ENCODE measurements at places on chromosomes 7 and 10.

- no peak for DNase-seq
Observed at GRCh38 chr7:155337946-155338631, 40.4 kb downstream of the INSIG1 start.

- no peak for DNase-seq
Observed at GRCh38 chr7:56079450-56080185, 13.1 kb downstream of the PHKG1 start.

DNA sequence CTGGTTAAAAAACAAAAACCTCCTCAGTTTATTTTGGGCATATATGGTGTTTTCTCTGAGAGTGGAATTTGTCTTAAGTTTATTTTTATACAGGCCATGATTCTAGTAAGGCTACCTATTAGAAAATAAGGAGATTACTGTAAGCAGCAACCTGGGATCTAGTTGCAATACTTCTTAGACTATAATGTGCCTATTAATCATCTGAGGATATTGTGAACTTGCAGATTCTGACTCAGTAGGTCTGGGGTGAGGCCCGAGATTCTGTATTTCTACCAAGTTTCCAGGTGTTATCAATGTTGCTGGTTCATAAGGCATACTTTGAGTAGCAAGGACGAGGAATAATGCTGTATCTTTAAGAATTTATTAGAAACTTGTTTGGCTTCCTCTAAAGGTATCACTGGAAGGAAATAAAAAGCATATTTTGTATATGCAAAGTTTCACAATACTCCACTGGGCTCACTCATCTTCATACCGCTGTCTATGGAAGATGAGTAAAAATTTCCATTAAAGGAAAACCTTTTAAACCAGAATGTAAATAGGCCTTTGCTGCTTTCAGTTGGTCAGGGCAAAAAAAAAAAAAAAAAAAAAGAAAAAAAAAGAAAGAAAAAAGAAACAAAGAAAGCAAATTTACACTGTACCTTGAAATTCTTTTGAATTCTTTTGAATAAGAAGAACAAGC is 105.8 kb downstream of the BMPER start:
- no peak for DNase-seq

GRCh38 chr10:73095481-73096021 is 1.1 kb downstream of the P4HA1 start:
- DNase-seq = peak; percentile 27

- no peak for DNase-seq
Observed at GRCh38 chr7:29256693-29257002, 62.1 kb downstream of the CHN2 start.

DNA sequence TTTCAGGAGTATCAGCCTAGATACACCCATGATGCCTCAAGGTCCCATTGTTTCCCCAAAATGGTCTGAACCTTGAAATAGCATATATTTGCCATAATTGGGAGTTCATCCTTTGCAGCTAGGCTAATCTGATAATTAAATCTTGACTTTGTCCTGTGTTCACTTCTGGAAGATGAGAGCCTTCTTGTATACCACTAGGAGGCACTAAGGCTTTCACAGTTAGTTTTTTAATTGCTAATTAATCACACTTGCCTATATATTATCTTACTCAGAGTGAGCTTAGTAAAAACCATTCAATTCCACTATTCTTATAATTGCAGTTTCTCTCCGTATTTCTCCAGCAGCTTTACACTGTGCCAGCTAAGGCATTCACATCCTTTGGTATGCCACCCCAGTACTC is 48.7 kb upstream of the MAGI2 start:
- no peak for DNase-seq

DNA sequence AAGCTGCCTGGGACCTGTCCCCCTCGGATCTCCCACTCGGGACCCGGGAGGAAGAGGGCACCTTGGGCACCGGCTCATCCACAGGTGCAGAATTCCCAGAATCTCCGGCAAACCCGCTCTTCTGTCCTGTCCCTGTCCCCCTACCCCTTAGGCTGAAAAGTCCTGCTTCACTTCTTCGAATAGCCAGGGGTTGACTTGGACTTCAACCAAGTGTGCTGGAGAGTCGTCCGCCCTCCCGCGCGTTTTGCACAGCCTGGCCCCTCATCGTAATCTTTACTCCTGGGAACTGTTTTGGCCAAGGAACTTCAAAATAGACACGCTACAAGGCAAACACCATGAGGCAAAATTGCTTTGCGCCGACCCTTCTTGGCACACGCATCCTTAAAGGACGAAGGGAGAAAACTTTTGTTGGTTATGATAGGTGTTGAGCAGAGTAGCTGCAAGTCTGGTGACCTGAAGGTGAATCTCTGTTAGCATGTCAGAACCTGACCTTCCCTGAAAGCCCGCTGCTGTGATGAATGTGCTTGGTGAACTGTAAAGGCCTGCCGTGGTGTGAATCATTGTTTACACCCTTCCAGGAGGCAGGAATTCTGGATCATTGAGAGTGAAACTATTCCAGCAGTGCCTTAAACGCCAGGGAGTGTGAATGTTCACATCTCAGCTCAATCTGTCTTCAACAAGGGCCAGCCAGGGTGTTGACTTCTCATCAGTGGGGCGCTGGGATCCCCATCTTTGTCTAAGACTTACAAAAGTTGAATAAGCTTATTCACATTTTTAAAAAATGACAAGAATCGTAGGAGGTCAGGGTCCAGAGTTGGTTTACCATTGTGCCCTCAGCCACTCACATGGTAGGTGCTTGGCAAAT is 589 bp upstream of the RAPGEF5 start:
- no peak for DNase-seq

DNA sequence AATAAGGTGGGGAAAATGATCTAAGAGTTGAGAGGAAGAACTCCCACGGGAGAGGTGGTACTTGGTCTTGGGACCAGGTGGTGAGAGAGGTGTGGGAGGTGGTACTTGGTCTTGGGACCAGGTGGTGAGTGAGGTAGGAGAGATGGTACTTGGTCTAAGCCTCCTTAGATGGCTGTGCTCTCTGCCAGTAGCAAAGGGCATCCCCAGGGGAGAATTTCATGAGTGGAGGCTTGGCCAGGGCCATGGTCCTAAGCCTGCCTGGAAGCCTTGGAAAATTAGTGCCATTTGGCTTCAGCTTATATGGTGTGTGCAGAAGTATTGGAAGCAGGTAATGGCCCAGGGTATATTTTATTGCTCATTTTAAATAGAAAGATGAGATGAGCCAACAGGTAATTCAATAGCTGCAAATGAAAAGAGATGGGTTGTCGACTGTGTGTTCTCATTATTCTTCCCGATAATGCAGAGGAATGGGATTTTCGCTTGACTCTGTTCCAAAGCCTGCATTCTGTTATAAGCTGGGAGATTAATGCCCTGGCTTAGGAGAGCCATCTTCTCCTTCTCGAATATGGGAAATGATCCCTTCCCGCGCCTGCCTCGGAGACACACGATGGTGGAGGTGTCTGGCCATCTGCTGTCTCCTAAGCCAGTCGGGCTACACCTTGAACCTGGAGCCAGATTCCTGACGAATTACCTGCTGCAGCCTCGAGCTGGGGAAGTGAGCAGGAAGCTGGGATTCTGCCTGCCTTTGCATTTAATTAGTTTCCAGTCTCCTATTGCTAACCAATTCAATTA is 287.8 kb downstream of the GALNT17 start:
- no peak for DNase-seq

- DNase-seq = no peak
Observed at GRCh38 chr7:143049362-143049761, 2.8 kb upstream of the OR6V1 start.

- DNase-seq = no peak
Observed at GRCh38 chr7:33774762-33775523, 130.4 kb upstream of the BMPER start.

DNA sequence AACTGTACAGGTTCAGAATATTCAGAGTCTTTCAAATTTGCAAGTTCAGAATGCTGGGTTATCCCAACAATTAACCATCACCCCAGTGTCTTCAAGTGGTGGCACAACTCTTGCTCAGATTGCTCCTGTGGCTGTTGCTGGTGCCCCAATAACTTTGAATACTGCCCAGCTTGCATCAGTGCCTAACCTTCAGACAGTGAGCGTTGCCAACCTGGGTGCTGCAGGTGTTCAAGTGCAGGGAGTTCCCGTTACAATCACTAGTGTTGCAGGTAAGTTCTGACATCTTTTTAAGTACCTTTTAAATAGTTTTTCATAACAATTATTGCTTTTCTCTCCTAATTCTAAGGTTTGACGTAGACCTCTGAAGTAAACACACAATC is 2.7 kb downstream of the SP4 start:
- DNase-seq = no peak

DNA sequence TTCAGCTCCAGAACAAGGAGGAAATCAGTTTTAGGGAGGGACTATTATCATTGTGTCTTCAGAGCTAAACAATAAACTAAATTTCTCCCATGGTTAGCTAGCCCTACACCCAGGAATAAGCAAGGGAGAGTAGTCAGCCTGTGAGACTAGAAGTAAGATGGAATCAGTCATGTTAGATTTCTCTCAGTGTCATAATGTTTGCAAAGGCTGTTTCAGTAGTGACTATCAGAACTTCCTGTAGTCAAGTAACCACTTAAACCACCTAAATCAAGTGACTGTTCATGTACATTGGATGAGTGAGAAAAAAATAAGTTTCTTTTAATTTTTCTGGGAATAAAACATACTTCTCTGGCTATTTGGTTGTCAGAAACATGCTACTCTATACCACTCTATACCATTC is 121.6 kb downstream of the KCND2 start:
- no peak for DNase-seq

DNA sequence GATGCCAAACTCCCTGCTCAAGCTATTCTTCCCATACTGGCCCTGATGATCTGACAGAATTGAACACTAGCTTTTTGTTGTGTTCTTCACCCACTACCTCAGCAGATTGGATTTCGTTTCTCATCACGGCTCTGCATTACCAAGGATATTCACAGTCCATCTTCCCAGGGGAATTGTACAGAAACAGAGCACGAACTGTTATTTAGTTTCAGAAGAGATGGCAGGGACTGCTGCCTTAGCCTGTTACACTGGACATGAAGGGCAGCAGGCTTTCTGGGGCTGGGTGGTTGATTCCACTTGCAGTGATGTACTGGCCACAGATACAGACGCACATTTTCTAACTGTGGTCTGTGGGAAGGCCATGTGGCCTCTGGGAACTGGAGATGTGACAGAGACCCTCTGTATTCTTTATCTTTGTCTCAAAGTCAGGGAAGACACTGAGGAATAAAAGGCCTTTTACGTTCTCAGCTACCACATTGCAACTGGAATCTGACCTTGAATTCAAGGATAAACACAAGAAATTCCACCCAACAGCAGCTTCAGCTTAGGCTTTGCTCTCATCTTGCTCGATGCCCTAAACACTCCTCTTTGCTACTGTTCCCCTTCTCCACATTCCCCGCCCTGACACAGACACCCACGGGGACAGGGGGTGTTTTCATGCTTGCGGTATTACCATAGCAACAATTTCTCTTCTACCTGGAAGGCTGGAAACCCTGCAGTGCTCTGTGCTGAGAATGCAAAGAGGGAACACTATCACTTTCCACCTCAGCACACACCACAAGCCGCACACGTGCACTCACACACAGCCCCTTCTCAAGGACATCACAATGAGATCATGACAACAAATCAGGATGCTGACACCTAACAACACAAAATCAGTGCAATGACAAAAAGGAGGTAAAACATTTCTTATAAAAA is 81.7 kb downstream of the RNF216 start:
- DNase-seq = no peak

DNA sequence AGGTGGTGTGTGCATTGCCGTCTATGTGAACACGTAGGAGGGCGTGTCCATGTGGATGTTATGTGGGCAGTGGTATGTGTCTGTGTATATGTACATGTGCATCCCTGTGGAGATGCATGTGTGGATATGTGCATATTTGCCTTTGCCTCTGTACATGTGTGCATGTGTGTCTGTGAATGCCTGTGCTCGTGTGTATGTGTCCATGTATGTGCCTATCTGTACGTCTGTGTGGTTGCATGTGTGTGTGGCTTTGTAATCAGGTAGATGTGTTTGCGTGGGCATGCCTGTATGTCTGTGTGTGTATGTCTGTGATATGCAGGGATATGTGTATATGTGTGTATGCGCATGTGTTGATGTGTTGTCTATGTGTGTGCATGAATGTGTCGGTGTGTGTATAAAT is 19.7 kb downstream of the ADCY1 start:
- DNase-seq = no peak

- DNase-seq = no peak
Observed at GRCh38 chr7:149474309-149475120, 13.7 kb upstream of the ZNF777 start.

DNA sequence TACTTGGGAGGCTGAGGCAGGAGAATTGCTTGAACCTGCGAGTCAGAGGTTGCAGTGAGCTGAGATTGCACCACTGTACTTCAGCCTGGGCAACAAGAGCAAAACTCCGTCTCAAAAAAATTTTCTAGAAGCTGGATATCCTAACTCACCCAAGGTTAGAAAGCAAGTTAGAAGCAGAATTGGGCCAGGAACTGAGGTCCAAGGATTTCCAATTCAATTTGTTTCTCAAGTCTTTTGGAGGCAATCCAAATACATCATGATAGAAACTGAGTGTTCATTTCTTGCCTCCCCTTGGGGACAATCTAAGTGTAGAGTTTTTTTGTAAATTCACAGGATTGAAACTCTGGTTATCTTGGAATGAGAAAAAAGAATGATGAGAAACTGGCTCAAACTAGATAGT is 45.5 kb downstream of the LAMB1 start:
- no peak for DNase-seq

DNA sequence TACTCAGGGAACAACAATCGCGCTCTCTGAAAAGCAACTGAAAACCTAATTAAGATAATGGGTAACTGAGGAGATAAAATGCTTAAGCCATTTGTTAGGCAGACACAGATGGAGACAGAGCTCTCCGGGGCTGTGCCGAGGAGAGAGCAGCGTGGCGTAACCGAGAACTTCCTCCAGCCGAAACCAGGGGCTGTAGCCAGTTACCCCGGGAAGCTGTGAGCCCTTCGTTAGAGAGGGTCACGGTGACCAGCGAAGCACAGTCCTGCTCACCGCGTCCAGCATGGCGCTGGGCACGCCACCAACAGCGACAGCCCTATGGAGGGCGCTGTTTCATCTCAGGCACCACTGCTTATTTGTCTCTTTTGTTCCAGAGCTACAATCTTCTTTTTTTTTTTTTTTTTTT is 16.1 kb downstream of the PAPOLB start:
- DNase-seq = no peak

GRCh38 chr7:105365541-105366534 is 22.9 kb downstream of the SRPK2 start:
- no peak for DNase-seq

DNA sequence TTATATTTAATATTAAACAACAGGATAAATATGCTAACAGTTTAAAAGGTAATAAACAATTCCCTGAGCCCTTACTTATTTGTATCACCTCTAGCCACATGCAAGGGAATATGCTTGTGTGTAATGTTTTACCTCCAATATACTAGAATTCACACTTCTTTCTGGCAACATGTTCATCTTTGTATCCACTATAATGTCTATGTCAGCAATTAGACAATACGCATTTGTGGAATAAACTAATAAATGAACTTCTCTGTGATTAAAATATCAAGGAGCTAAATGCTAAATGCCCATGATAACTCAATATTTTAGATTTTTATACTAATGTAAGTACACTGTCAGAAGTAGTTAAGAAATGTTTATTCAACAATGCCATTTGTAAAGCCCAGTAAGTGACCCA is 350.5 kb downstream of the DGKB start:
- no peak for DNase-seq

- DNase-seq = no peak
Observed at GRCh38 chr7:137343281-137343841, at the start of gene PTN. Gene PTN (minus strand): TSS chr7:137343733. CDS start chr7:137254973, 88,760 bp downstream.

Measured in AML-193 (cell line).